NCI-H1048 (cell line): ENCODE measurements at places on chromosomes 2 and 18.

DNA sequence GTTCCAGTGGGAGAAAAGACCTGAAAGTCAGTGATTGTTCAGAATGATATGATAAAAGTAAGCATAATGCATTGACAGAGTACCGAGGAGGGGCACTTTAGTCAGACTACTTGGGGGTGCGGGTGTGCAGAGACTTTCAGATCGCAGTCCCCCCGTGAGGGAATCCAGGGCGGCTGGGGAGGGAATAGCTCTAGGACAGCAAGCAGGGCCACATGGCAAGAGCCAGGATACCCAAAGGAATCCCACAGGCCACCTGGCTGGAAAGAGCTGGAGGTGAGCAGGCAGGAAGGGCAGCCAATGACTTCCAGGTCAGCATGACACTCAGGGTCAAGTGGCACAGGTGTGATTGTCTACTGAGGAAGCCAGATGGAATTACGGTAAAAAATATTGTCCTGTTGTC lies 157.5 kb downstream of the CYP26B1 start:
- no peak for DNase-seq

DNA sequence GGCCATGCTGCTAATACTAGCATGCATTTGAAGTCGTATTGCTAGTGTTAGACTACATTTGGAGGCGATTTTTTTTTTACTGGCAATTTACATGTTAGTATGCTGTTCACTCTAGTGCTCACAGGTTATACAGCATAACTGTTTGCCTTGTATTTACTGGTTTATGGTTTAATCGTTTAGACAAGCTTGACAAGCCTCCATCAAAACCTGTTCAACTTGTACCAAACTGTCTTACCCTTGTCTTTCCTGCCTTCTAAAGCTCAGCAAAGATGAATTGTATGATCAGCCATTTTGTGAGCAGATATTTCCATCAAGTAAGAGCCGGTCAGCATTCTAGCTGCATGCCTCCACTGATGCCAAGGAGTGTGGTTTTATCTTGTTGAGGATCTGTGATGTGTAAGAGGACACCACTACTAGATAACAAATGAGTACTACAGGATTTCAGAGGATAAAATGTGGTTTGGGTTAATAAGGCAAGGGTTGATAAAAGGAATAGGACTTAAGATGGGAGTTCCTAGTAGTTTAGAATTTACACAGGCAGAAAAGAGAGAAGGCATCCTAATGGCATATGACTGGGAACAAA lies 68.4 kb upstream of the ITM2C start:
- no peak for DNase-seq

DNA sequence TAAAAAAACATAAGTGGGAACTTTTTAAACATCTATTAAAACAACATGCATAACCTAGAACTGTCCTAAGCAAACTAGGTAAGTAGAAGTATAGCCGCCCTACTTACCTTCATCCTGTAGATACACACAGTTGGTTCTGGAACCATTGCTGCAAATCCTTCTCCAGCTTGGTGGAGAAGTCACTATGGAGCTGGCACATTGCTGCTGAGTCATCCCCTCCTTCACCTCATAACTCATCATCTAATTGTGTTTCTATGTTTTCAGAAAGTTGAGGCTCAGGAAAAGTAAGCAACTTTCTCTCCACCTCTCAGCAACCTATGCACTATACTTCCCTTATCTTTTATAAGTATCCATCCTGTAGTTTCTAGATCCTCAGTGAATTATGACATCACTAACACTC lies 269.8 kb upstream of the MMADHC start:
- DNase-seq, result no peak

- DNase-seq, result no peak
Observed at GRCh38 chr2:205932861-205933260, 153.1 kb downstream of the INO80D start.

DNA sequence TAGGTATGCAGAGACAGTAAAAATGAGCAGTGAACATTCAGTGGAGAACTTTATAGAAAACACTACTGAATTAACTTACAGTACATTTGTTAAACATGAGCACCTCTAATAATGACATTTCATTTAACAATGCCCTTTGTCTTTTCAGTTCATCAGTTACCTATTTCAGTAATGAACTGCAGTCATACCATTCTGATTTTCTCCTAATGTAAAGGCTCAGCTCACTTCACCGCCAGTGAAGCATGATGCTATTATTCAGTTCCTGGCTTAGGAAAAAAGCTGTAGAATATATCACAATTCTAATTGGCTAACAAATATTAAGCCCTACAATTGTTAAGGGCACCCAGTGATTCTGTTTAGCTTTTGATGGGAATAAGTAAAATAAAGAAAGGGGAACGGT lies 37.1 kb upstream of the CCDC93 start:
- DNase-seq, result no peak

- no peak for DNase-seq
Observed at GRCh38 chr18:44789710-44790109, 109.0 kb downstream of the SETBP1 start.

- DNase-seq, result no peak
Observed at GRCh38 chr2:113092864-113093612, 25.3 kb downstream of the IL1F10 start.

DNA sequence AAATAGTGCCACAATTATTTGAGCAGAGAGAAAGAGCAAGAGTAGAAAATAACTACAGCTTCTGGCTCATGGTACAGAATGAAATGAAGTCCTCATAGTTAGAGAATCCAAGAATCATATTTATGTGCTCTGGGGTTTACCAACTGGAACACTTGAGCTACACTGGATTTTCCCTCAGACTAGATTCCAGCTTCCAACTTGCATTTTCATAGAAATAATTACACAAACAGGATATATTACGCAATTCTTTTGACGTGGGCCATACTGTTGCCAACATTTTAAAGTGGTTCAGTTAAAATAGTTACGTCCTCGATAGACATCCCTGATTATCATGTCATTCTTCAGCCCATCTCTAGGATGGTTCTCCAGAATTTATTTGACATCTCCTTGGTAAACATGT lies 129.2 kb downstream of the ETAA1 start:
- DNase-seq, result no peak

DNA sequence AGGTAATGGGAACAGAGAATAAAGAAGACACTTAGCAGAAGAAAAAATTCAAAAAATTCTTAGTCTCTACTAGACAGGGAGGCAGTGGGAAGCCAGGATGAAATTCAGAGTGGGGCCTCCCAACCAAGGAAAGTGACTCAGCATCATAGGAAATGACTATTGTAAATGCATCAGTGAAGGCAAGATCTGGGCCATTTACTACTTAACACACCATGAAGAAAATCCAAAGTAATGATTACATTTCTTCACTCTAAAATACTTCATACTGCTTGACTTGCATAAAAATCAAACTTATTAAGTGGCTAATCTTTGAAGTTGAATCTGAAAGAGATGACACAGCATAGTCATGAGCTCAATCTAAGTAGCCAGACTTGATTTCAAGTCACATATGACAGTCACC lies 405.8 kb upstream of the SLC39A10 start:
- no peak for DNase-seq

- no peak for DNase-seq
Observed at GRCh38 chr2:11901351-11902069, 155.1 kb downstream of the LPIN1 start.

DNA sequence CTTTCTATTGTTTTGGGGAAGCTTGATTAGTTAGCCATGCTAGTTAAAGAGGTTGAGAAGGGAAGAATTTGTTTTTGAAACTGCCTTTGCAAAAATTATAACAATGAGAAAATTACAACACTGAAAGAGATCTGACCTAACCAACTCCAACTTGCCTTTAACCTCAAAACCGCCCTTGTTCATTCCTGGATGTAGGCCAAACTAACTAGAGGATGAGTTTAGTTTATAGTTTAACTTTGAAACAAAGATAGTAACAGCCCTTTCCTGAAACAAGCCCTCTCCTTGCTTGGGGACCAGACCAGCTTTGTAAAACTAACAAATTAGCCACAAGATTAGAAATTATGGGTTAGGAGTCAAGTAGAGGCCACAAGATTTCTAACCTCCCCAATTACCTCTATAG lies 713.9 kb downstream of the CPS1 start:
- no peak for DNase-seq

- DNase-seq, result no peak
Observed at GRCh38 chr18:56825321-56825720, 174.2 kb downstream of the WDR7 start.

DNA sequence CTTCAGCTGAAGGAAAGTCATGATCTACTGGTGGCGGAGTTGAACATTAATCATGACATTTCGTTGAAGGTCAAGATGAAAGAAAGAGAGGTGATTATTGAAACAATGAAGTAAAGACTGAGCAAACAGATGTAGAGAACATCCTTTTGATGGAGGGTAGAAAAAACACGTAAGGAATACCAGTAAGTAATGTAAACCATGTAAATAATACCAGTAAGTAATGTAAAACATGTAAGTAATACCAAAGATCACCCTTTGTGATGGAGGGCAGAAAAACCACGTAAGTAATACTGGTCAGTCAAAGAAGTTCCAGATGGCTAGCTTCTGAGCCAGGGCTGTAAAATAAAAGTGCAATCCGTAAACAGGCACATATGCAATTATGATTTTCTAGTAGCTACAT lies 1387.7 kb downstream of the SUCLG1 start:
- no peak for DNase-seq

- DNase-seq, result no peak
Observed at GRCh38 chr2:226011716-226012450, 612.4 kb downstream of the NYAP2 start.

- DNase-seq, result no peak
Observed at GRCh38 chr2:216925006-216925405, 65.1 kb upstream of the TNP1 start.

GRCh38 chr2:158315000-158315399 lies 141.6 kb downstream of the CCDC148 start:
- DNase-seq, result no peak

DNA sequence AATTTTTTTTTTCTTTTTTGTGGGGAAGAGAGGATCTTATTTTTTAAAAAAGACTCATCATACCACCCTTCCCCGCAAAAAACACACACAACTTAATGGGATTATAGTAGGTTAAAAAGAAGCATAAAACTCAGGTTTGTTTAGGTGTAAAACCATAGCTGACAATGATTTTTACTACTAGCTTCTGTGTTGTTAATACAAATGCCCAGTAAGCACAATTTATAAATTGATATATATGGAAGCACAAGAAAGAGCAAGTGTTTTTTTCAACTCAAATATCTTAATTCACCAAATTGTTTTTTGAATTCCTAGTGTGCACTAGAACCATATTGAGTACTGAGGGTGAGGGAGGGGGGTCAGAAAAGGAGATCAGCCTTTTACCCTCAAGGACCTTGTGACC lies 7.0 kb downstream of the STAT4 start:
- DNase-seq, result no peak

GRCh38 chr2:29450596-29451222 lies 335.5 kb downstream of the CLIP4 start:
- no peak for DNase-seq

GRCh38 chr2:127161176-127162136 lies 54.5 kb upstream of the BIN1 start:
- no peak for DNase-seq

DNA sequence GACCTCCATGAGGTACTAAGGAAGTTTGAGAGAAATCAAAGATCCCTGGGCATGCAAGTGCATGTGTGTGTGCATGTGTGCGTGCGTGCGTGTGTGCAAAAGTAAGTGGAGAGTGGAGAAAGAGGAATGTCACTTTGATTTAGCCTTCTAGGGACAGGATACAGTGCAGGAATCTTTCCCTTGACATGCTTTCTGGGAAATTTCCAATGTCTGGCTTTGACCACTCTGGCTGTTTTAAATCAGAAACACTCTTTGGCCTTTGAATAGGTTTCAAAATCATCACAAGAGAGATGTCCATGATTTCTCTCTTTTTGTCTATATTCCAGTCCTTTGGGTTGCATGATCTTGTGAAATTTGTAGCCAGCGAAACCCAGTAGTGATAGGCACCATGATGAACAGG lies 162.0 kb downstream of the ALK start:
- DNase-seq, result no peak

GRCh38 chr2:84741182-84741822 lies 139.6 kb downstream of the TRABD2A start:
- DNase-seq, result no peak

DNA sequence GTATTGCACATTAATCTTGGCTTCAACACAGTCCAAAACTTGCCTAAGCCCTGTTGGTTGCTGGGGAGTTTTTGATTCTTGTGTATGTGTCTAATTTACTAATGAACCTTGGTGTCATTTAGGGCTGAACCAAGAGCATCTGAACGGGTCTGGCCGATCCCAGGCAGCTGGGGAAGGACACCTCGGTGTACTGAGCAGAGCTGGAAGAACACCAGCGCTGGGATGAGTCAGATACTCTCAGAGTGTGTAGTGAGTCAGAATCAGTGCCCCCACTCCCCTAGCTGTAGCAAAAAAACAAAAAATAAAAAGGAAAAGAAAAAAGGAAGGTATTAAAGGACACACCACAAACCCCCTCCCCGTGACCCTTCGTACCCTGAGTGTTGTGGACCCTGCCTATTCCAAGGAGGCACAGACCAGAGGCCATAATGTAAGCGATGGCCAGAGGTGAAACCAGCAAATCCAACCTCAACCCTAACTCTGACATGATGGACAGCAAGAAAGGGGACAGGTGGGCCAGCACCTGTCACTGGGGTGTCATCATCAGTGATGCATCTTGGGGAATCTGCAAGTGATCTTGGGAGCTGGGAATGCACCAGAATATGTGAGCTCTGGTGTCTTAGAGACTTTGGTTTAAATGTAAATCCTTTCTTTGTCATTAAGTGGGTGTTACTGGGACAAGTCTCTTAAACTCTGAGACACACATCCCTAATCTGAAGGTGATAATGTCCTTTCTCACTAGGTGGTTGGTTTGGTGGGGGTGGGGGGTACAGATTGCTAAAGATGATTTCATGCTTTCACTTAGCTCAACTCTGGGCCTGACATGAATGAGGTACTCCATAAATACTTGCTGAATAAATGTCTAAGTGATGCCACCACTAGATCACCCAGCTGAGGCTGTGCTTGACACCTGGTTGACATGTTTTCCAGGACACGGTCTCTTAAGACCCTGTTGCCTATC lies 34.2 kb upstream of the NCOA1 start:
- DNase-seq, result no peak

GRCh38 chr18:53375621-53376020 lies 848.8 kb downstream of the MBD2 start:
- no peak for DNase-seq

- DNase-seq, result no peak
Observed at GRCh38 chr2:214378455-214379103, 32.3 kb upstream of the VWC2L start.

DNA sequence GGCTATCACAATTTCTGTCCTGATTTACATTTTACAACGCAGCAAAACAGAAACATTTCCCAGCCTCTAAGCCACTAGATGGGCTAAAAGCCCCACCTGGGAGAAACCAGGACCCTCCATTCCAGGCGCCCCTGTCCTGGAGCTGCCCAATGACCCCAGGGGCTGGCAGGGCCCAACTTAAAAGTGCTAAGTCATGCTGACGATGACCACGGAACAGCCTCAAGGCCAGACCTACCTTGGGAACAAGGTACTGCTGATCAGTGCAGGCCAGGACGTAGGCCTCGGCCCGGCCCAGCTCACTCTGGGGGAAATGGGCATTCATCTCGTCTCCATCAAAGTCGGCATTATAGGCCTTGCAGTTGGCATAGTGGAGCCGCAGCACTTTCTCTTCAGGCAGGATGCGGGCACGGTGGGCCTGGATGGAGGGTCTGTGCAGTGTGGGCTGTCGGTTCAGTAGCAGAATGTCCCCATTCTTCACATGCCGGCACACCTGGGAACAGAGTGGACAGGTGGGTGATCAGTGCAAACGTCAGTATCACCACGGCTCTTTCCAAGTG lies 35.8 kb downstream of the POLR1A start:
- DNase-seq, result no peak
